ENCODE measurements at places on chromosomes 3 and 15. TPM values are rescaled to one million over a fixed set of nuclear protein-coding genes. Genes with fewer than 3 reads are reported as not detected.
A peak's percentile ranks its signal among the peaks of the same experiment; 100 is the strongest.

DNA sequence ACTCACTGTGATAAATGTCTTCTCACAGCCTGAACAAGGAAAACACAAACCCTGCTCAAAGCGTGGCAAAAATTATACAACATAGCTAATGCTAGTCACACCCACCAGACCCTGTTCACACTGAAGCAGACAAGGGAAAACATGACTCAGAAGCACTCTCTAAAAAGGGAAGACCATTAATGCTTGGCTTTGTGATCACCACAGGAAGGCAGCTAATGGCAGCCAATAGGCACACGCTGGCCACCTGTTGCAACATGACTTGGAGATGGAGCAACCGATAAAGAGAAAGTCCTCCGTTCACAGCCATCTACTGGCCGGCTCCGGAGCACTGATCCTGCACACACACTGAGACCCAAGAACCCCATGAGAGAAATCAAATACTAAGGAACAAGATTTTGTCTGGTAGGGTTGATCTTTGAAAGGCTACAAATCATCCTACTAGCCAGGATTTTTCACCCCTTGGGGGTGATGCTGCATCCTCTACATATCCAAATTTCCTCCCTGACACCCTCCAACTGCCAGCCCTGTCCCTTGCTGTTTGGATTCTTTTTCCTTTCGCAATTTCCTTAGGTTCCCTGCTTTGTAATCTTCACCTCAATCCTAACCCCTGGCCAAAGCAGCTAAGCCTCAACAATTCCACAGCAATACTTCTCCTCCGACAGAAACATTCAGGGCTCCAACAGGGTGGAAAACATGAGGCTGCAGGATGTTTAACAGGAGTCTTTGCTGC lies 3.2 kb downstream of the ZXDC start:
- DNase-seq, result peak; percentile 41

DNA sequence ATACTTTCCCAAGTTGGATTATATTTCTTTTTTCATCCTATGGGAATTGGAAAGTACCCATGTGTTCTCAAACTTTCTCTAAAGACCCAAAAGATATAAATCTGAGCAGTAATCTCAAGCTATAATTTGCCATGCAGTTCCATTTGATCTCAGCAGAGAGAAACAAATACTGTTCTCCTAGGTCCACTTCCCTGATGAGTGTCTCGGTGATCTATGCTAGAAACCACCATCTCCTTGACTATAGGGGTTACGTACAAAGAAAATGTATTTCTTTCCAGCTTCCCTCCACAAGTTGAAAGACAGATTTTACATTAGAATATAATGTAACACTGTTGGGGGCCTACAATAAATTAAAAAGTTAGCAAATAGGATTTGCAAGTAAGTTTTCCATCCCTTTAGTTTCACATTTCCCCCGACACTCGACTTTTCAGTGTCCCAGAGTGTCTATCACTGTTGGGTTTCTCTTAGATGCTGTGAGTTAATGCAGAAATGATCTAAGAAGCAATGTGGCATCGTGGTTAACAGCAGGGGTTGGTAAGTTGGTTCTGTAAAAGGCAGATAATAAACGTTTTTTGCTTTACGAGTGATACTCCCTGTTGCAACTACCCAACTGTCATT lies 465.1 kb upstream of the CFAP20DC start:
- DNase-seq, result no peak

DNA sequence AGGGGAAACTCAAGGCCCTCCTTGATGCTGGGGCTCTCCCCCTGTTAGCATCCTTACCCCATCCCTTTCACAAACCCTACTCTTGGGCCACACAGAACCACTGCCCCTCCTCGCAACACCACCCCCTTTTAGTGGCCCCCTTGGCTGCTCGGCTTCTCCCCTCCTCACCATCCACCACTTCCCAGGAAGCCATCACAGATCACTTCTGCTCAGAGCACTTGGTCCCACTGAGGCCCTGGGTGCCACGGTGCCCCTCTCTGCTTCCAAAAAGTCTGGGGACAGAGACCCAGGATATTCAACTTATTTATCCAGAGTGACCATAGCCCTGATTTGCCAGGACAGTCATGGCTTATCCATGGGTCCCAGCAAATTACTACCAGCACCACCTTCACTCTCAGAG lies 2.4 kb downstream of the RHCG start:
- no peak for DNase-seq

- peak; percentile 48 for DNase-seq
These were observed at the start of gene NGLY1 for GRCh38 chr3:25782938-25783660. NGLY1 (minus strand) TSS chr3:25783443; CDS start chr3:25783390, 53 bp downstream.

GRCh38 chr3:42300013-42300412 lies 34.0 kb upstream of the CCK start:
- no peak for DNase-seq

GRCh38 chr15:62209322-62209721 lies 44.2 kb upstream of the C2CD4B start:
- no peak for DNase-seq

GRCh38 chr15:89206908-89207331 lies 14.5 kb downstream of the RLBP1 start:
- peak; percentile 58 for DNase-seq

GRCh38 chr3:129867506-129868124 lies 25.9 kb downstream of the TMCC1 start:
- no peak for DNase-seq

DNA sequence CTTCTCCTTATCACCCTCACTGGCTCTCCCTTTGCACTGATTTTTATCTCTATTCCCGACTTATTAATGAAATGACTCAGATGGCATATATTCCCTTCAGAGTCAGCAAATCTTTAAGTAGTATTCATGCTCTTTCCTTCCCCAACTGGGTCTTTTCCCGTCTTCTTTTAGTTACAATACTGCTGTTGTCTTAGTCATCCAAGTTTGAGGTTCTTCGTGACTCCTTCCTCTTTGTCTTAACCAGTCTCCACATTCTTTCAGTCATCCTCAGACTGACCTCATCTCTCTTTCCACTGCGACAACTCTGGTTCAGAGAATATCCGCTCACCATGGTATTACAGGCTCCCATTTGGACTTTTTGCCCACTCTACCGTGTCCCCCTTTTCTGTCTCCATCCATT lies 12.4 kb downstream of the WDR5B start:
- DNase-seq, result no peak

DNA sequence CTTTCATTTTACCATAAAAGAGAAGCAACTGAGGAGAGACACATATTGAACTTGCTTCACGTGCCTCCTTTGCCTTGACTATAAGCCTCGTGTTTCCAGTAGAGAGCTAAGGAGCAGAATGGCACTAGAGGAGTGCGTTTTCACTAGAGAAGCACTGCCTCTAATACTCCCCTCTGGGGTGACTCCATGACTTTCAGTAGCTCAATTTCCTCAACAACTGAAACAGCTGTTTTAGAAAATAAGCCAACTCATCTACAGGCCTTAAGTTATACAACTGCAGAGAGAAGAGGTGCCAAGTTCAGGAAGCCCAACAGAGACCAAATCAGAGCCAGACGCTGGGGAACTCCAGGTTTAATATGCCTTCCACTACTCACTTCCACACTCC lies 1.9 kb downstream of the UBP1 start:
- no peak for DNase-seq

GRCh38 chr3:34569437-34569836 lies 771.0 kb downstream of the PDCD6IP start:
- DNase-seq, result no peak

- no peak for DNase-seq
These were observed 23.3 kb upstream of the ATP1B3 start for GRCh38 chr3:141853081-141853601.

DNA sequence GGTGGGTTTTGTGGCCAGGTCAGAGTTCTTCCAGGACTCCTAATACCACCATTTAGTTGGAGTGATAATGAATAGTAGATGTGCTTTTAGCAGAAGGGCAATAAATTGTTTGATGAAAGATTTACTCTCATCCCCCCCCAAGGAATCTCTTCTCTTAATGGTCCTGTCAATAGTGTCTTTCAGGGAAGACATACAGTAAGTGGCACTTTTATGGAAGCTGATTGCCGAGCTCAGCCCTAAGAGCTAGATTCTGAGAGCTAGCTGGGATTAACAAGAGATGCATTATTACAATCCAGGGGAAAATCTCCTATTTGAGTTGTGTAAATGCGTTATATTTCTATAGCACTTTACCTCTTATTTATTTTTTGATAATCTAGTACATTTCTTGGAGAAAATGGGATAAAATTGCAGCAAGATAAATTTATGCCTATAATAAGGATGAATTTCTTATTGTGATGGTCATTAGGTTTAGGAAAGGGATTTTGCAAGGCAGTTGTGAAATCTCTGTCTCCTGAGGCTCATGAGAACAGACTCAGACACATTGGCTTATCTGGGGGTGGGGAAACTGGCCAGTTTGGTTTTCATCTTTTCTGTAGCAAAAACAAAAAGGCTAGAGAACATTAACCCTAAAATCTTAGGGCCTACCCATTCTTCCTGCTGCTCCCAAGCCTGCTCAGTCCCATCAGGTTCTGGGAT lies 41.6 kb upstream of the CLSTN2 start:
- no peak for DNase-seq

GRCh38 chr3:62546266-62546665 lies 172.9 kb upstream of the FEZF2 start:
- no peak for DNase-seq

GRCh38 chr3:3109407-3110298 lies 521 bp downstream of the IL5RA start:
- DNase-seq, result no peak

DNA sequence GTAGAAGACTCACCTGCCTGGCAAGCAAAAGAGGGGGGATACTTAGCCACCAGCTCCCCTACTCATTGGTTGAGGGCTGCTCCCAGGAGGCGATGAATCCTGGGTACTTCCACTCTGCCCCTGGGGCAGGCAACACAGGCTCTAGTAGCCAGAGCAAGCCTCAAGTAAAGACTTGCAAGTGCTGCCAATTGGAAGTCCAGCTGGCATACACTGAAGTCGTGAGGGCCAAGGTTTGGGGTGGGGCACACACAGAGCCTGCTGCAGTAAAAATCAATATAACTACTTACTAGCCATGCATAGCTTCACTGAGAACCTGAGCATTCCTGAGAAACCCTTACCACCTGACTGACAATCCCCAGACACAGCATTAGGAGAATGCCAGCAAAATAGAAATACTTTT lies 123.0 kb upstream of the EIF1B start:
- no peak for DNase-seq

DNA sequence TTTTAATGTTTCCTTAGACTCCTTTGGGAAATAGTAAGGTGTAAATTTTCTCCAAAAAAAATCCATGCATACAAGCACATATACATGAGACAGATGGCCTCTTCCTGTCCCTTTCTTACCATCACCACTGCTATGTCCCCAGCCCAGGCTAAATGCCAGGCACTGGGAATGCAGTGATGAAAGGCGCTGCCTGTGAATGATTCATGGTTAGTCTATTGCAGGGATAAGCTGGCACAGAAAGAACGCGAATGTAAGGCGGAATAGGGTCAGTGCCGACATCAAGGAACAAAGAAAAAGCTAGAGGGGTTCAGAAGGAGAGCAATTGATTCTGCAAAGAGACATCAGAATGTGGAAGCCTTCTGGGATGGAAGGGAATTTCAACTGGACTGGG lies 36.2 kb upstream of the CFAP161 start:
- DNase-seq, result no peak

GRCh38 chr3:27171113-27171512 lies 198.1 kb downstream of the NEK10 start:
- no peak for DNase-seq

GRCh38 chr3:64381367-64381766 lies 156.1 kb upstream of the PRICKLE2 start:
- no peak for DNase-seq

- DNase-seq, result no peak
These were observed 106.6 kb downstream of the LRIG1 start for GRCh38 chr3:66394019-66394752.

DNA sequence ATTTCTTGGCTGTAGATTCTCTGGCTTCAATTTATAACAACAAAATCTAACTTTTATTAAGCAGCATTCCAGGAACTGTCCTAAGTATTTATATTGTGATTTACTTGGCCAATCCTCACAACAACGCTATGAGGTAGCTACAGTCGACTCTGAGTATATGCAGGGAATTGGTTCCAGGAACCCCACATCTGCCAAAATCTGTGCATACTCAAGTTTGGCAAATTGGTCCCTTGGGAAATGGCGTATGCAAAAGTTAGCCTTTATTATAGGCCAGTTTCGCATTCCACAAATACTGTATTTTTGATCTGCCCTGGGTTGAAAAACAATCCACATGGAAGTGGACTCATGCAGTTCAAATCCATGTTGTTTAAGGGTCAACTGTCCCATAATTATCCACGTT lies 53.9 kb downstream of the RAP2B start:
- DNase-seq, result no peak

- no peak for DNase-seq
These were observed 275.7 kb upstream of the THBS1 start for GRCh38 chr15:39304931-39305728.

GRCh38 chr3:72077473-72078259 lies 292.7 kb upstream of the PROK2 start:
- DNase-seq, result no peak

GRCh38 chr15:78301828-78302227 lies 2.4 kb upstream of the SKIC8 start:
- DNase-seq, result no peak

DNA sequence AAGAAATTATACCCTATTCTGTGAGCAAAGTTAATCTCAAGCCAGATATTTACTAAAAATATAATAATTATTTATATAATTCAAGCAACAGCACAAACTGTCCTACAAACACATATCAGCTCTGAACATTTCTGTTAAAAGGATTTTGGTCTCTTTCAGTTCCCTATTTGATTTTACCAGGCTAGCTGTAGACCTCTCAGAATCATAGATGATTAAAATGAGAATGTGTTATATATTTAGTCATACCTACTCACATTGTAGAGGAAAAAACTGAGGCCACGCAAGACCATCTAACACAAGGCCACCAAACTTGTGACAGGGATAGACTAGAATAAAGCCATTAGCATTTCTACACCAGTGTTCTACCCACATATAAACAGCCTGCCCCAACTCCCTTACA lies 28.5 kb downstream of the ACKR4 start:
- no peak for DNase-seq

- no peak for DNase-seq
These were observed 15.6 kb downstream of the SENP5 start for GRCh38 chr3:196883361-196883760.

ALDH1L1 gene
- total RNA-seq, result 125 TPM

CCDC14 gene
- total RNA-seq, result 30.3 TPM

CEMIP gene
- 1.2 TPM for total RNA-seq

ANKRD34C gene
- total RNA-seq, result not detected

FBXL2 gene
- total RNA-seq, result 7.6 TPM

LSAMP gene
- total RNA-seq, result 19.7 TPM
